HCEC 1CT (cell line): ENCODE measurements at places on chromosomes 16 and 17.

DNA sequence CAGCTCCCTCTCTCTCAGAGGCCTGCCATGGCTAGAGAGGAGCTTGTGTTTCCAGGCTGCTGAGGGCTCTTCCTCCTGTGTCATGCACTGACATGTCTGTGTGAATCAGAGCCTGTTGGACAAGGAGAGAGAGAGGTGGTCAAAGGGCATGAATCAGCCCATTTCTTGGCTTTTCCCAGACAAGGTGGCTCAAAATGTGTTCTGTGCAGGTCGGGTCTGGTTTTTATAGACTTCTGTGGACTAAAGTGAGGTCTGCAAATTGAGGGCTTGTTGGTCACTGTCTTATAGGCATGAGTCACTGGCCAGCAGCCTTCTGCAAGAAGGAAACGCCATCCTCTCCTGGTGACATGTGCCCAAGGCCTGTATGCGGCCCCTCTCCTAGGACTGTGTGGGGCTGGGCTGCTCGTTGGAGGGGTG is 97.9 kb downstream of the FOXL1 start:
- peak; percentile 76 for DNase-seq

GRCh38 chr17:31321481-31321880 is at the start of gene EVI2A:
EVI2A (minus strand) TSS chr17:31321622; CDS start chr17:31319013, 2,609 bp downstream.
- peak; percentile 81 for DNase-seq

DNA sequence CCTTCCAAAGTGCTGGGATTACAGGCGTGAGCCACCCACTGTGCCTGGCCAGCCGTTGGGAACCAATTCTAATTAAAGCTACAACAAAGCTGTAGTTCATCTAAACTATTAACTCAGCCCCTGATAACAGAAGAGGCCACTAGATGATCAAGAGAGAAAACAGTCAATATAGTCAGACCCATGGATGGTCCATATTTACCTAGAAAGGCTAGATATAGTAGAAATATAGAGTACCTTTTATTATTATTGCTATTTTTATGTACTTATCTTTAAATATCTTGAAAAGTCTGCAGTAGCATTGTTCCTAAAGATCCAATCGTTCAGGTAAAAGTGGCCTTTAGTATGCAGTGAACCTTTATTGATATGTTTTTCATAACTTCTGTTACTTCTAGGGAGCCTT is 43.2 kb downstream of the RNF213 start:
- DNase-seq, result no peak

DNA sequence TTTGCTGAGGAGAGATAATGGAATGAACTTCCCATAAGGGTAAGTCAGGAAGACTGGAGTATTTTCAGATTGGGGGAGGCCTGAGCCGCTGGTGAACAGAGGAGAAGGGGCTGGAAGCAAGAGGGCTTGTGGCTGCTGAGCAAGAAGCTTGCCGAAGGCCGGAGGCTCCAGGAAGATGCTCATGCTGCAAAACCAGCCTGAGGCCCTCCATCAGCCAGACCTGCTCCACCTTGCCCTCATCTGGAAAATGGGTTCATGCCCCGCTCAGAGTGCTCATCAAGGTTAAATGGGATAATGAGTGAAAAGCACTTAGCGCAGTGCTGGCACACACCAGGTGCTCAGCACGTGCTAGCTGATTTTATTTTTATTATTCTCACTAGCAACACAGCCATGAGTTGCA is 5.5 kb upstream of the ASGR1 start:
- DNase-seq, result no peak

DNA sequence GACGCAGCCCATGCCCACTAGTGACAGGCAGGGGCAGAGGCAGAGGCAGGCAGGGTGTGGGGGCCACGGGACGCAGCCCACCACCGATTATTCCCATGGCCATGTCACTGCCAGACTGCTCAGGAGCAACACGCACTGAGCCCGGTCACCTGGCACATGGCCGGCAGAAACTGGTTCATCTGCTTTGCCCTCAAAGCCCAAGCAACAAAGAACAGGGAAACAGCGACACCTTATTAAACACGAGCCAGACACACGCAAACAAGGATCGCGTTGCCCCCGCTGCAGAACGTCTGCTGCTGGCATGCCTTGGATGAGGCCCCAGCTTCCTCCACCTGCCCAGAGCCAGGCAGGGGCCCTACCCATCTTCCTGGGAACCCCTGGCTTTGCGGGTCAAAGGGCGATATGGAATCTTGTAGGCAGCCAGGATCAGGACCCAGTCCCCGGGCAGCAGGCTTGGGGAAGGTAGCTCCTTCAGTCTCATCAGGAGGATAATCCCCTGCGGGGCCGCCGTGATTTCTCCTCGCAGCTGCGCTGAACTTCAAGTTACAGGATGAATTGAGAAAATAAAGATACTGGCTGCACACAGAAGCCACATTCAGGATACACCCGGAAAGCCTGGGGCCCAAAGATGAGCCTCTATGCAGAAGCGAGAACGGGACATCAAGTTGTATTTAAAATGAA is 4.8 kb downstream of the TBC1D16 start:
- no peak for DNase-seq

GRCh38 chr17:74272731-74273201 is 1.3 kb upstream of the DNAI2 start:
- DNase-seq, result no peak

DNA sequence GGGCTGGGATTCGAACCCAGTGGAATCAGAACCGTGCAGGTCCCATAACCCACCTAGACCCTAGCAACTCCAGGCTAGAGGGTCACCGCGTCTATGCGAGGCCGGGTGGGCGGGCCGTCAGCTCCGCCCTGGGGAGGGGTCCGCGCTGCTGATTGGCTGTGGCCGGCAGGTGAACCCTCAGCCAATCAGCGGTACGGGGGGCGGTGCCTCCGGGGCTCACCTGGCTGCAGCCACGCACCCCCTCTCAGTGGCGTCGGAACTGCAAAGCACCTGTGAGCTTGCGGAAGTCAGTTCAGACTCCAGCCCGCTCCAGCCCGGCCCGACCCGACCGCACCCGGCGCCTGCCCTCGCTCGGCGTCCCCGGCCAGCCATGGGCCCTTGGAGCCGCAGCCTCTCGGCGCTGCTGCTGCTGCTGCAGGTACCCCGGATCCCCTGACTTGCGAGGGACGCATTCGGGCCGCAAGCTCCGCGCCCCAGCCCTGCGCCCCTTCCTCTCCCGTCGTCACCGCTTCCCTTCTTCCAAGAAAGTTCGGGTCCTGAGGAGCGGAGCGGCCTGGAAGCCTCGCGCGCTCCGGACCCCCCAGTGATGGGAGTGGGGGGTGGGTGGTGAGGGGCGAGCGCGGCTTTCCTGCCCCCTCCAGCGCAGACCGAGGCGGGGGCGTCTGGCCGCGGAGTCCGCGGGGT is at the start of gene CDH1:
CDH1 (plus strand) TSS at position 247 of the 684 bp plus-strand sequence; CDS start at position 371, 124 bp downstream.
- DNase-seq, result no peak

DNA sequence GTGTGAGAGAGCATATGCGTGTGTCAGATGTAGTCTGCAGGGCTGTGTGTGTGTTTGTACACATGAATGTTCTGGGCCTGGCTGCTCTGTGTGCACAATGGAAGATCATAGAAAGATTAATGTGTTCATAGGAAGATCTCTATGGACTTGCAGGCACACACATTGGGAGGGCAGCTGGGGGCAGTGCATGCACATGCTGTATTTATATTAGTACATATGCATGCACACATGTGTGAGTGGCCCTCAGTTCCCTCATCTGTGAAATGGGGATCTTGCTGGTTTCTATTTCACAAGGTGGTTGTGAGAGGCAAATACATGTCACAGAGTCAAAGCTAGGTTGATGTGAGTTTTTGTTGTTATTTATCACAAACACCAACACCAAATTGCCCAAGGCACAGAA is 2.1 kb downstream of the CA7 start:
- DNase-seq, result no peak

DNA sequence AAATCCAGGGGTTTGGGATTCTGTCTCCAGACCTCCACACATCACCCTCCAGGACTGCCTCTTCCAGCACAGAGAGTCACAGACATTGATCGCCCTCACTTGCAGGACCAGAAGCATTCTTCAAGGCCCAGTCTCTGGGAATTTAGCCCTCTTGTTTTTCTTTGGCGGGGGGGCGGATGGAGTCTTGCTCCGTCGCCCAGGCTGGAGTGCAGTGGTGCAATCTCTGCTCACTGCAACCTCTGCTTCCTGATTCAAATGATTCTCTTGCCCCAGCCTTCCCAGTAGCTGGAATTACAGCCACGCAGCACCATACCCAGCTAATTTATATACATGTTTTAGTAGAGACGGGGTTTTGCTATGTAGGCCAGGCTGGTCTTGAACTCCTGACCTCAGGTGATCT is 8.5 kb upstream of the ITGAL start:
- DNase-seq, result no peak

DNA sequence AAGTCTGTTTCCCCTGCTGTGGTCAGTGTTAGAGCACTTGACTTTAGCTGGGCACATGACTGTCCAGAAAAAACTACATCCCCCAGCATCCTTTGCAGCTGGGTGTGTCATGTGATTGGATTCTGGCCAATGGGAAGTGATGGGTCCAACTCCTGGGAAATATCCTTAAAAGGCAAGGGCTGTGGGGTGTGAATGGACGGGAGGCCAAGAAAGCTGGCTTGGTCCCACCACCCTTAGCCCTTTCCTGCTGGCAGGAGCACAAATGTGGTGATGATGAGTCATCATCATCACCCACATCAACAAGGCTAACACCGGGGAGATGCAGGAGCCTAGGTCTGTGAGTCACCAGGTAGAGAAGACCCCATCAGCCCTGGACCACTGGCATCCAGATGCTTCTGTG is 341.7 kb downstream of the C16orf95 start:
- DNase-seq, result peak; percentile 82
